ENCODE measurements at places on chromosomes 16 and 17. TPM values are rescaled to one million over a fixed set of nuclear protein-coding genes. Genes with fewer than 3 reads are reported as not detected.

The KRT40 gene
- total RNA-seq, result not detected

GRCh38 chr17:51869387-51869786 lies 289.1 kb downstream of the CA10 start:
- DNase-seq, result peak; percentile 50

- no peak for DNase-seq
Measured at GRCh38 chr16:25501530-25502255, 190.1 kb upstream of the HS3ST4 start.

DNA sequence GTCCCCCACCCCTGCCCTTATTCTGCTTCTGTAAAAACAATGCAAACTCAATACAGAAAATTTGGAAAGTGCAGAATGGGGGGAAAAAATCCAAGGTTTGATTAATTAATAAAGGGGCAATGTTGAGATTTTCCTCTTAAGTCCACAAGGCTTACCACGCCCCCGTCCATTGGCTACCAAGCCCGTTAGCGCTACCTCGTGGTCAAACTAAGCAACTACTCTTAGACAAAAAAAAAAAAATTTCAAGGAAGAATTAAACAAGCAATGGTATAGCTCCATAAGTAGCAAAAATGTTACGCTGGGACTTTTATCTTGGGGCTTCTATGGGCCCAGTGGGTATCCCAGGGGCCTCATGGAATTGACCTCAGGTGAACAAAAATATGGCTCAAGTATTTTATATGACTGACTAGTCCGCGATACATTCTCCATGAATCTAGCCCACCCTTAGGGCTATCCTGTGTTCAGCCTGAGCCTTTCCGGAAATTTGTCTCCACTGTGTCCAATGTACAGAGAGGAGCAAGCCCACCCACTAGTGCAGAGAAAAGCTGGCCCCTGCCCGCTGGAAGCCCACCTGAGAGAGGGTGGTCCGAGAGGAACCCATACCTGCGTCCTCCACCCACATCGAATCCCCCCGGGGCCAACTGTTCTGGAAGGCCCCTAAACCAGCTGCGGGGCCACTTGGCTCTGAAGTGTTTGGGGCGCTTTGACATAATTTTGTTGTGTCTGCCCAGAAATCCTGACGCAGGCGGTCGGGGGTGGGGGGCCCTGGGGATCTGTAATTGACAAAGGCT lies 19.1 kb upstream of the TEX2 start:
- DNase-seq, result peak; percentile 51

DNA sequence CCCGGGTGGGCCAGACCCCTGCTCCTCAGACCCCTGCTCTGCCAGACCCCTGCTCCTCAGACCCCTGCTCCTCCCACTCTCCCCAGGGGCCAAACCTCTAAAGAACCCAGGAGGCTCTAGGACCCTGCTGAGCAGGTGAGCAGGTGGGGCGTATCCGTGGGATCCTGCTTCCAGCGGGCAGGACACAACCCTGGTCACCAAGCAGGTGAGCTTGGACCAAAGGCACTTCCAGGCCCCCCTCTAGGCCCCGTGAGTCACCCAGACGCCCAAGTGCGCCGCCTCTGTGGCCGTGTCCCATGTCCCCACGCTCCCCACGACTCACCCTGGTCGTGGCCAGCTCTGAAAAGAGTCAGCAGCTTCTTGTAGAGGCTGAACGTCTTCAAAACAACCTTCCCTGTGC lies 5.0 kb downstream of the CYBC1 start:
- no peak for DNase-seq

GRCh38 chr16:89246383-89246902 lies 28.9 kb downstream of the ZNF778 start:
- no peak for DNase-seq

GRCh38 chr17:42691021-42691545 lies 8.8 kb downstream of the CNTNAP1 start:
- no peak for DNase-seq
